ENCODE measurements at places on chromosomes 3 and 15.
A peak's percentile ranks its signal among the peaks of the same experiment; 100 is the strongest.

- no peak for DNase-seq
Measured at GRCh38 chr3:157566596-157566995, 63.4 kb upstream of the VEPH1 start.

DNA sequence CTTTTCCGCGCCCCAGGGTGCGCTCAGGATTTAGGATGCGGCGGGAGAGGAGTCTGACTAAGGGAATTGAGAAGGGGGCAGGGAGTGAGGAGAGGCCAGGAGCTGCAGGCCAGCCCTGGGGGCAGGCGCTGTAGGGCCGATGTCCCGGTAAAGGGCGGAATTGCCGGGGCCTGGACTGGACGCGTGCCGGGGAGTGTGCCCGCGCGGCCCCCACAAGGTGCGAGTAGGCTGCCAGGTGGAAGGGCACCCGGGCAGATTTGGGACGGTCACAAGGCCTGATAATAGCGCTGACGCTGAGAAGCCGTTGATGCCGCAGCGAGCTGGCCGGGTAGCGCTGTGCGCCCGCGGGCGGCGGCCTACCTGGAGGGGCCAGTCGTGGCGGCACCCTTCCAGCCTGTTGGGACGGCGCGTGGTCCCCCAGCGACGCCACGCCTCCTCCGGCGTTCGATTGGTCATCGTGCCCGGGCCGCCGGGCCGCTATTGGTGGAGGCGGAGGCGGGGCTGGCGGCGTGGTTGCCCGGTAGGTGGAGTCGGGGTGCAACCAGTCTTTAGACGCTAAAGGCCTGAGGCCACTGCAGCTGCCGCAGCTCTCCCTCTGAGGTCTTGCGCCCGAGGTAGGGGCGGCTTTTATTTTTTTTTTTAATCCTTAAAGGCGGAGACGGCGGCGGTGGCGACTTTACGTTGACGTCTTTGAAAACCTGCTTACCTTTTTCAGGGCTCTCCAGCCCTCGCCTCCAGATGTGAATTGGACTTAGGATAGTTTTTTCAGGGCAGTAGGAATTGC, 903 bp downstream of the SLC25A38 start:
- peak; percentile 94 for DNase-seq

- no peak for DNase-seq
Measured at GRCh38 chr15:59998305-59998949, 5.7 kb upstream of the FOXB1 start.

DNA sequence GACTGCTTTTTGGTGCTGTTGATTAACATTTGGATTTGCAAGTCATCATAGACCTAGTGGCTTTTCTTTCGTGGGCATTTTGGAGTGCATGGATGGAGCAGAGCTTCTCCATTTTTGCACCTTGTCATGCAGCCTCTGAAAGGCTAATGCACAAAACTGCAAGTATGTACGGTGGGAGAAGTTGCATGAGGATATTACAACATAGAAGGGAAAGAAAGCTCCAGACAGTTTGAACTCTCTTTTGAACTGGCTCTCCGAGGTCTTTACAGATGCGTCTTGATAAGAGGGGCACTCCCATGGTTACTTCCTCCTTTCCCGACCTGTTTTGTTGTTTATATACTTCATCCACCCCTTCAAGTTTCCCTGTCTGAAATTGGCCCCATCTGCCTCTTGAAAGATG, 147.1 kb upstream of the GBE1 start:
- DNase-seq = no peak

GRCh38 chr3:16264174-16264707, 502 bp downstream of the DPH3 start:
- no peak for DNase-seq

- no peak for DNase-seq
Measured at GRCh38 chr3:100591411-100591810, 18.0 kb upstream of the ADGRG7 start.

DNA sequence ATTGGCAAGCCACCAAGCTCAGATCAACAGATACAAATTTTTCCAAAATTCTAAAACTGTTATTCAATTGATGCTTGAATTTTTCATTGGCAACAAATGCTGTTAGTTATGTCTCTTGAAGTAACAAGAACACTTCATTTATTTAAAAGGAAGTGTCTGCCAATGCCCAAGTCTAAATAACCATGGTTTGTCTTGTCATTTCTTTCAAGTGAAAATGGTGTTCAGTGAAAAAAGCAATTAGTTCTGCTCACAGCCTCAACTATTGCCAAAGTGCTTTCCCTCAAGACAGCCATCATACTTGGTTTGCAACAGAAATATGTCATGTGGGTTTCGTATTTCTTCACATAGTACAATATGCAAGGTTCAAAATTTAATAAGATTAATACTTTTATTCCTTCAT, 312.6 kb upstream of the LMCD1 start:
- DNase-seq = no peak

DNA sequence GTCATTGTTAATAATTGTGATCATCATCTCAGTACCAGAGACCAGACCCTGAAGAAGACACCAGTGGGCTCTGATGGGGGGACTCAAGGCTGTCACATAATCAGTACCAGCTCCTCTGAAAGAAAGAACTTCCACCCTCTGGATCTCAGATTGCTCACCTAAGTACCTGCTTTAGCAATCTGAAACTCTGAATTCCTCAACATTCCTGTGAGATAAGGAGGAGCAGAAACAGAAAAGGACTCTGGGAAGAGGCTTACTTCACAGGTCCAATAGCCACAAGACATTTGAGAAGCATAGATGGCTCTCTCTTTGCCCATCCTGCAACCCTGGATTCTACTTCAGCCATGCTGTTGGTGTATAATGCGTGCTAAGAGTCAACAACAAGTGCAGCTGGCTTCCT, 44.0 kb upstream of the OXTR start:
- DNase-seq = no peak

DNA sequence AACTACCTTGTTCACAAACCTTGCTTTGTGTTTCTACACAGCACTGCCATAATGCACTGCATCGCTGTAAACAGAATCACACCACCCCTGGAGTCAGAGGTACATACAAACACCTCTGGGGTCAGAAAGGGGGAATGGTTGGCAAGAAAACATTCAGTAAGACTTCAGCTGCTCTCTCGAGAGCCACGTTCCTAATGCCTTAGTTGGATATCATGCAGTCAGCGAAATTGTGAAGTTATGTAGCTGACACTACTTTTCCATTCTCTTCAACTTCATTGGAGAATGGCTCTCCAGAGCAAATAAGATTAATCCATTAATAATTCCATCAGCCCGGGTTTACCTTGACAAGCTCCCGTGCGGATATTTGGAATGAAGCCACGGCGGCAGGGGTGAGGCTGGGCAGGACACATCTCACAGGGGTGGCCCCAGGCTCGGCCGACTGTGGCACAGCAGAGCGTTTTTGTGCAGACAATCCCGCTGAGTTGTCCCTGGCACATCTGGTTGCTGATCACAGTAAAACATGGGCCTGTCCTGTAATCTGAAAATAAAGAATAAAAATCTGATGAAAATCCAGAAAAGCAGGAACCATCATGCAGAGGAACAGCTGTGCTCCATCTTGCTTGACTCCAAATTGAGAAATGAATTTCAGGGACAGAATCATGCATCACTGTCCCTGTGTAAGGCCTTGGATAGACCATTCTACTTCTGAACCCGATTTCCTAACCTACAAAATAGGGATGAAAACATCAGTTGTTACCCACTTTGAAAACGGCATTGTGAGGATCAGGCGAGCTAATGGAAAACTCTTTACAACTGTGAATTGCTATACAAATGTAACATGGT, 108.0 kb downstream of the FBN1 start:
- DNase-seq = no peak

DNA sequence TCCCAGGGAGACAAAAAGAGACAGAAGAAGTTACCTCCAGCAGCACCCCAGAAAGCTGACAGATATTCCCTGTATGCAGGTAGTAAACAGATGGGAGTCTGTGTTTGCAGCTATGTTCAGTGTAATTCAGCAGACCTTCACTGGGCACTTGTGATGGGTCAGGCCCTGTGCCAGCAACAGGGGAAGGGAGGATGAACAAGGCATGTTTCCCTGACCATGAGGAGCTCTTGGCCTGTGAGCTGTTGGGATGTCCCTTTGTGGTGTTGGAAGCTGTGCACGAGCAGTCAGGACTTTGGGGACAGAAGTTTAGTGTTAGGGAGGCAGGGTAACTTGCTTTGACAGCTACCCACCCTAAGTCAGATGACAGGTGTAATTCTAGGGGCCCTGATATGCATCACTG, 106.0 kb upstream of the TRIM42 start:
- no peak for DNase-seq

GRCh38 chr15:98730860-98731711, 82.7 kb downstream of the IGF1R start:
- no peak for DNase-seq

DNA sequence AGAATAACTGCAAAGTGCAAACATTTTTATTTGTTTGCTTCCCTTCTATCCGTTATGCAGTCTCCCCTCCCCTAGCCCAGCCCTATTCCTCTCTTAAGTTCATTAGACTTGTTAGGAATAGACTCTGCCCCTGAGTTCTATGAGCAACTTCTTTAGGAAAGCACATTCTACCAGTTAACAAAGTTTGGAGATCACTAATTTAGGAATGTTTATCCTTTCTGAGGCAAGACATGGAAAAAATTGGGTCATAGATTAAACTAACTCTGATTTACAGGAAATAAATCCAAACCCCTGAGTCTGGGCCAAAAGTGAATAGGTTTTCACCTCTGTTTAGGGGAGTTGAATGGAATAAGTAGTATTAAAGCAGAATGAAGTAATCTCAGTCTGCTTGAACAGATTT, 34.4 kb downstream of the C3orf80 start:
- DNase-seq = no peak

DNA sequence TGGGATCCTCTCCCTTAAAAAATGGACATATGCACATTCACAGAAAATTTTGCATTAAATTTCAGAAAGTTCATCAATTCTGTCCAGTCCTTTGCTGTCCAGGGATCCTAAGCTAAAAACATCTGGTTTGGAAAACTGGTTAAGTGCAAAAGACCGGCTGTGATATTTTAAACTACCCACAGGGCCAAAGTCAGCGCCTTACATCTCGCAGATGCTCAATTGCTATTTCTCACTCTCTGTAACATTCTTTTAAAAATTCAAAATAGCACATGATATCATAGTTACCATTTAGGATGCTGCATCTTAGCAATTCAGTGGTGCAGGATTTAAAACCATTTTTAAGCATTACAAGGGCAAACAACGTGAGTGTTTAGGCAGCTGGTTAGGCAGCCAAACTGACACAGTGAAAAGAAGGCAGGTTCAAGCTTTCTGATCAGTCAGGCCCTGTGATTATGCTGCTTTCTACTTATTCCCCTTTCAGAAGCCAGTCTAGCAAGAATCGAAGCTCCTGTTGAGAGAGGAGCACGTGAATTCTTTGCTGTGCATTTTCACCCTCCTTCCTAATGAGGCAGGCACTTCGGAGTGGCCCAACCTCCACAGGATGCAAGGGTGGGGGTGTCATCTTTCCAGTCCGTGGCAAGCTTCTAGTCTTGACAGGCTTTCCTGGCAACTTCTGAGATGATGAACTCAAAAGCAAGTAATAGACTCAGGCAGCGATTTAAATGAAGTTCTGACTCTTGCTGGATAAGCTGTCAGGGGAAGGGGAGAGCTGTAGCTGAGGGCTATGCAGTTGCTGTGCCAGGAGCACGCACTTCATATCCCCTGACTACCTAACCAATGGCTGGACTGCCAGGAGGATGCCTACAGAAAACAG, 8.8 kb downstream of the PRICKLE2 start:
- no peak for DNase-seq

- no peak for DNase-seq
Measured at GRCh38 chr15:41905036-41905793, 11.4 kb upstream of the SPTBN5 start.

- no peak for DNase-seq
Measured at GRCh38 chr15:65096481-65097385, 18.3 kb downstream of the UBAP1L start.

- DNase-seq = no peak
Measured at GRCh38 chr3:113673593-113673992, 22.8 kb downstream of the USF3 start.

- no peak for DNase-seq
Measured at GRCh38 chr3:454986-455385, 258.4 kb downstream of the CHL1 start.

DNA sequence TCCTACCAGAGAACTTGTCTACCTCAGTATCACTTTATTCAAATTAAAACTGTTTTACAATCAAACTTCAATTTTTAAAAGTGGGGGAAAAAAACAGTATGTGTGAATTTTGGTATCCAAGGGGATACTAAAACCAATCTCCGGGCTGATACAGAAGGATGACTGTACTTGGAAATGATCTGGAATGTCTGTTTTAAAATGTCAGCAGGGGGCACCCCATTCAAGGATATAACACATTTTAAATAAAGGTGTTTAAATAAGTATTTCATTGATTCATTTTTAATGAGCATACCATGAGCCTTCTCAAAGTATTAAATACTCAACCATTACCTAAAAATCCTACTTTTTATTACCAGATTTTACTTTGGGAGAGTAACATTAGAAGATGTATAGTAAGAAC, 67.9 kb downstream of the ULK4 start:
- DNase-seq = no peak

DNA sequence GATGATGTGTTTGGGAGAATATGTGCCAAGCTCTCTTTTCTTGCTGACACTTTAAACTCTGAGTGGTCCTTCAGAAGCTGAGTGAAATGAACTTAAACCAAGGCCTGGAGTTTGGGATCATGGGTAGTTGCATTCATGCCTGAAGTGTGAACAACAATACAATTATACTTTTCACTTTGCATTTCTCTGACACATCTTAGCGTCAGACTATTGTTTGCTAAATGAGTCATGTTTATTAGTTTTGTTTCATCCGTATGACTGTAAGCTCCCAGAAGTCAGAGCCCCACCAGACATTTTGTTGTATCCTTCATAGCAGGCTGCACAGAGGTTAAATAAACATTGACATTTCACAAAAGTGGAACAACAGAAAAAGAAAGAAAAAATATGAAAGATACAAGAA, 542.6 kb downstream of the TUSC7 start:
- no peak for DNase-seq

- DNase-seq = no peak
Measured at GRCh38 chr15:67917037-67917436, 77.2 kb upstream of the RNU6-1 start.

DNA sequence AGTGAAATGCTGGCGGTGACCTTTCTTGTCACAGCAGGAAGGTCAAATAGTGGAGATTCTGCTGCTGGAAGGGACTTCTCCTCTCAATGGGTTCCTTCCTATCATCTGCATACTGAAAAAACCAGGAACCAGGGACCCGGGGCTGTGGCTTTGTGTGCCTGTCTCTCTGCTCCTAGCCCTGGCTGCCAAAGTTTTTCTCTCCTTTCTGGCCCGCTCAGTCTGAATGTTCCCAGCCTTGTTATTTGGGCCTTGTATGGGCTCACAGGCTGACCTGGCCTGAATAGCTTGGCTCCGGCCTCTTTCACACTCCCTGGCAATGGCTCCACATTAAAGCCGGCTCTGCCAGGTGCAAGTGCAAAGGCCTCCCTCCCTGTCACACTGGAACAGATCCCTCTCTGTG, 94.7 kb downstream of the LRIG1 start:
- no peak for DNase-seq

DNA sequence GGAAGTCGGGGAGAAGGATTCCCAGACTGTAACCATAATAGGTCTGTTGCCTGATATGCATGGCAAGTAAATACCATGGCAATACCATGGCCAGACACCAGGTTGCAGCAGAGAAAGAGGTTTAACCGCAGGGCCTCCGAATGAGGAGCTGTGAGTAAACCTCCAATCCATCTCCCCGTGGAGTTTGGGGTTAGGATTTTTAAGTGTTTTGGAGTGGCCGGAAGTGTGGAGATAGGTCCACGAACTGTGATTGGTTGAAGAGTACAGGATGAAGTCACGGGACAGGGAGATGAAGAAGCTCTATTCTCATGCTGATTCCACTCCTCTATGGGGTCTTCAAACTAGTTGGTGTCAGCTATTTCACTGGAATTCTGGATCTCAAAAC, 127.9 kb downstream of the ST8SIA2 start:
- DNase-seq = peak; percentile 29
